Fibroblast of skin of abdomen (primary cell): ENCODE measurements at places on chromosomes 6 and 20.

DNA sequence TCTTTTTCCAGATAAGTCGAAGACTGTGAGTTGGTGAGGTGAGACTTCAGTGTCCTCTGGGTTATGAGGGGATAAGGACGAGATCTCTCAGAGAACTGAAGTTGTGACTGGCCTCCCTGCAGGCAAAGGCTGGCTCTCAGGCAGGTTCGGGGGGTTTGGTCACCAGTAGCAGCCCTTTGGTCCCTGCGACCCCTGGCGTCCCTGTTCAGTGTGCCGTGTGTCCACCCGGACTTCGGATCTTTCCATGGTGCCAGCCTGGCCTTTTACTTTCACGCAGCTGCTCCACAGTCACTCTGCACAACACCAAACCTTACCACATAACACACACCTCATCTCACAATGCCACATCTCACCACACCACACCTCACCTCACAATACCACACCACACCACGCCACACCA is 131.9 kb downstream of the ERMARD start:
- DNase-seq, result no peak

DNA sequence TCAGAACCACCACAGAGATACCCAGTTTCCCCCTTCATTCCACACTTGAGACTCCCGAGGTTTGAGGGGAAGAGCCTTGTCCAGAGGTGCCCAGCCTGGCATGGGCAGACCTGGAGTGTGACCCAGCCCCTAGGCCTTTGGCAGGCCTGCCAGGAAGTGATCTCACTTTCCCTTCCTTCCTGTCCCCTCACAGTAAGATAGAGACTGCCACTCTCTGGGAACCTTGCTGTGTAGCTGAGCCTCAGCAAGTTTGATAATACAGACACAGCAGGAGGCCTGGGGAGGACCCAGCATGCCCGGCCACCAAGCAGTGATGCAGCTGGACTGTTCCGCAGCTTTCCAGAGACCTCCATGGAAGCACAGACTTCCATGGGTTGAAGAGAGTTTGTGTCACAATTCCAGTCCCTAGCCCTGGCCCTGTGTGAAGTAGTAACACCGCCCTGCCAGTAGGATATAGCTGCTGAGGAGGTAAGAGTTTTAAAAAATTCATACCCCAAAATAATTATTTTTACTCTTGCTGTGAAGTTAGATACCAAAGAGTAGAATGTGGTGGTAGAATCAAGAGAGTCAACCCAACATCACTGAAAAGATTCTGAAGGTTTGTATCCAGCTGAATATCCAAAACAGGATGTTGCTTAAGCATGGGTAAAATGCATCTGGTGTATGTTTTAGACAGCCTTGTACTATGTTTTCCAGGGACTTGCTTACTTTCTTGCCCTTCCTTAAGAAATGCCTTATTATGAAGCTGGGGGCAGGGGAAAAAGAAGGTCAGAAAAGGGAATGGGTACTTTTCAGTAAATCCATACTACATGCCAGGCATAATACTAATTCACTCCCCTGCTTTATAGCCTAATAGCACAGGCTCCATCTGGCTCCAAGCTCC is 16.3 kb downstream of the PKIG start:
- DNase-seq, result no peak

DNA sequence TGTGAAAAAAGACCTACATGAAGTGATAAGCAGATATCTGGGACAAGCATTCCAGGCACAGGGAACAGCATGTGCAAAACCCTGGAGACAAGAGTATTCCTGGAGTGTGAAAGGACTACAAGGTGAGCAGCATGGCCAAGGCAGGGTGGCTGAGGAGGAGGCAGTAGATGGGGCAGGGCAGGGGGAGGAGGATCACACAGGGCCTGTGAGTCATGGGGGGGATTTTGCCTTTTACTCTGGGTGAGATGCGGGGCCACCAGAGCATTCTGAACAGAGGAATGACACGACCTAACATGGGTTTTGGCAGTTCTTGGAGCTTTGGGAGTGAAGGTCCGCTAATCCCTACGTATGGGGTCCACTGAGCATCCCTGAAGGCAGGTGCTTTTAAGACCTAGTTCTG is 69.8 kb upstream of the CCN6 start:
- no peak for DNase-seq

DNA sequence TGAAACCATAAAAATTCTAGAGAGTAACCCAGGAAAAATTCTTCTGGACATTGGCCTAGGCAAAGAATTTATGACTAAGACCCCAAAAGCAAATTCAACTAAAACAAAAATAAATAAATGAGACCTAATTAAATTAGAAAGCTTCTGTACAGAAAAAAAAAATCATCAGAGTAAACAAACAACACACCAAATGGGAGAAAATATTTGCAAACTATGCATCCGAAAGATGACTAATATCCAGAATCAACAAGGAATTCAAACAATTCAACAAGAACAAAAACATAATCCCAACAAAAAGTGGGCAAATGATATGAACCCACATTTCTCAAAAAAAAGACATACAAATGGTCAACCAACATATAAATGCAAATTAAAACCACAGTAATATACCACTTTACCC is 242.6 kb upstream of the CDYL start:
- DNase-seq, result no peak

DNA sequence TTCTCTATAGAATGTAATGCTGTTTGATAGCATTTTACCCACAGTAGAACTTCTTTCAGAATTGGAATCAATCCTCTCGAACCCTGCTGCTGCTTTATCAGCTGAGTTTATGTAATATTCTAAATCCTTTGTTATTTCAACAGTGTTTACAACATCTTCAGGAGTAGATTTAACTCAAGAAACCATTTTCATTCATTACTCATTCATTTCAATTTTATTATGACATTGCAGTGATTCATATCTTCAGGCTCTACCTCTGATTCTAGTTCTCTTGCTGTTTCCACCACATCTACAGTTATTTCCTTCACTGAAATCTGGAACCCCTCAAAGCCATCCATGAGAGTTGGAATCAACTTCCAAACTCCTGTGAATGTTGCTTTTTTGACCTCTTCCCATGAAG is 93.7 kb downstream of the ZFAND3 start:
- DNase-seq, result peak; percentile 4
